ENCODE measurements at places on chromosomes 2 and 18.
A peak's percentile ranks its signal among the peaks of the same experiment; 100 is the strongest.

DNA sequence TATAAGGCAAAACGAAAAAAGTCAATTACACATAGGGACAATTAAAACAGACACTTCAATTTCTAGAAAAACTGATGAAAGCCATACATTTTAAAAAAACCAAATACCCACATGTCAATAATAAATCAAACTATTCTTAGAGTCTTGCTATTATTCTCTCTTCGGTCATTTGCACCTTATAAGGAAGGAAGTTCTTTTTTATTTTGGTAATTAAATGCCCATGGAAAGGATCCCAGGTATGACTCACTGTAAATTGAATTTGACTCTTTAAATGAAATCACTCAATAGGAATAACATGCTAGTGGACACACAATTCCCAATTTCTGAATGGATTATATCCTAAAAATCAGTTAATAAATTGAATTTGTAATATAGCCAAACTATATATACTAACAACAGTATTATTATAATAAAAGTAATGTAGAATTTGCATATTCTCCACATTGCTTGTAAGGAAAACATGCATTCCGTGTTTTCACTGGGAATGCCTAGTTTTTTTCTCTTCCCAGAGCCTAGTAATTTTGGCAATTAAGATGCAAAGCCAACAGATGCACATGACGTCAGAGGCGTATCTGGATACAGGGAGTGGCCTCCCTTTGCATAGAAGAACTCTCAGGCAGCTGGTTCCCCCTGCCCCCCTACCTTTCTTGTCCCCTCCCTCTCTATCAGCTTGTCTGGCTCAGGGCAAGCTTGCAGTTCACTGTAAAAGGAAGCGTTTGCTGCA is 153.5 kb upstream of the PGAP1 start:
- DNase-seq: no peak

GRCh38 chr2:79952616-79953015 is 351.9 kb downstream of the LRRTM1 start:
- DNase-seq: no peak

DNA sequence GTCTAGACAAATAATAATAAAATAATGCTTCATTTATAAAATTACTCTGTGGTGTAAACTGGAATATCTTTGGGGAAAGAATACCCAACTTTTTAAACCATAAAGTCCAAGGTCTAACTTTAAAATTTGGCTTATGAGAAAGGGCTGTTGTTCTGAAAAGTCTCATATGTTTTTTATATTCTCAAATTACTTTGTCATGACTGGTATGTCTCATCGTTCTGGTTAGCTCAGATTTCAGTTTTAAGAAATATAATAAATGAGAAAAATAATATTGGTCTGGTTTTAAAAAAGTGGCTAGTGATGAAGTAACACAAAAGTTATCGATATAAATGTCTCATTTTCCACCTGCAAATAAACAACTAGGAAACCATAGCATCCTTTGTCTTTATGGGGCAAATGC is 1658.1 kb downstream of the LRP1B start:
- DNase-seq: no peak

- peak; percentile 23 for DNase-seq
Observed at GRCh38 chr18:78980279-78980771, 707 bp downstream of the SALL3 start.

DNA sequence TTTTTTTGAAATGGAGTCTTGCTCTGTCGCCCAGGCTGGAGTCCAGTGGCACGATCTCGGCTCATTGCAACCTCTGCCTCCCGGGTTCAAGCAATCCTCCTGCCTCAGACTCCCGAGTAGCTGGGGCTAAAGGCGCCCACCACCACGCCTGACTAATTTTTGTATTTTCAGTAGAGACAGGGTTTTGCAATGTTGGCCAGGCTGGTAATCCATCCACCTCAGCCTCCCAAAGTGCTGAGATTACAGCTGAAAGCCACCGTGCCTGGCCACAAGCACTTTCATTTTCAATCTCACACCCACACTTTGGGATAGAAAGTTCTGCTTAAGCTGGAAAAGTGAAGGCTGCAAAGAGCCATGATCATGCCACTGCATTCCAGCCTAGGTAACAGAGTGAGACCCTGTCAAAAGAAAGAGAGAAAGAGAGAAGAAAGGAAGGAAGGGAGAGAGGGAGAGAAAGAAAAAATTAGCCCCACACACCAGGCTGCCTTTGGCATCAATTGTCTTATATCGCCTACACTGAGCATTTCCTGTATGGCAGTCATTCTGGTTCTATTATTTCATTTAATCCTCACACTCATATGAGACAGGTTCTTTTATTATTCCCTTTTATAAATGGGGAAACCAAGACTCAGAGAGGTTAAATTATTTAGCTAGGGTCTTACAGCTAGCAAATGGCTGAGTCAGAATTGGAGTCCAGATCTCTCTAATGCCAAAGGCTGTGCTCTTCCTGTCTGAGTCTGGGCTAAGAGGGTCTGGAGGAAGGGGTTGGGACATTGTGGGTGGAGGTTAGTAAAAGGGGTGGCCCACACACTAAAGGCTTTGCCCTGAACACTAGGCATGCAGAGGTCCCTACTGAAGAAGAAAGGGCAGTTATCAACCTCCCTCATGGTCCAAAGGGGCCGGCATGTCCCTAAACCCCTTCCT is 37.9 kb upstream of the PKDCC start:
- DNase-seq: peak; percentile 42

DNA sequence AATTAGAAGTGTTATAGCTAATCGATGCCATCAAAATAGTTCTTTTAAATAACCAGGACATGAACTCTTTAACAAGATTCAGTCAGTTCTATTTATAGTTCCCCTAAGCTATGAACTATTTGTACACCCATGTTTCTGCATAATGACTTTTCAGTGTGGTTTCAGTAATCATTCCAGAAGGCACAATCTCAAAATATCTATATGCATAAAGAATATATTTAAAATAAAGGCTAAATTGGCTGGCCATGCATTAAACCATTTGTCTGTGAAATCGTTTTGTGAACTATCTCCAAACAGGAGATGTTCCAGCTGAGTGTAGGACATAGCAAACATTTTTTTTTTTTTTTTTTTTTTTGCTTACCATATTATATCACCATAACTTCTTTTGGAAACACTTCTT is 719.3 kb downstream of the PLCL1 start:
- DNase-seq: no peak

GRCh38 chr2:185215497-185215896 is 523.1 kb upstream of the FSIP2 start:
- no peak for DNase-seq

- no peak for DNase-seq
Observed at GRCh38 chr2:162058973-162059668, 14.9 kb downstream of the DPP4 start.

- no peak for DNase-seq
Observed at GRCh38 chr2:145186303-145186702, 666.4 kb upstream of the ZEB2 start.

DNA sequence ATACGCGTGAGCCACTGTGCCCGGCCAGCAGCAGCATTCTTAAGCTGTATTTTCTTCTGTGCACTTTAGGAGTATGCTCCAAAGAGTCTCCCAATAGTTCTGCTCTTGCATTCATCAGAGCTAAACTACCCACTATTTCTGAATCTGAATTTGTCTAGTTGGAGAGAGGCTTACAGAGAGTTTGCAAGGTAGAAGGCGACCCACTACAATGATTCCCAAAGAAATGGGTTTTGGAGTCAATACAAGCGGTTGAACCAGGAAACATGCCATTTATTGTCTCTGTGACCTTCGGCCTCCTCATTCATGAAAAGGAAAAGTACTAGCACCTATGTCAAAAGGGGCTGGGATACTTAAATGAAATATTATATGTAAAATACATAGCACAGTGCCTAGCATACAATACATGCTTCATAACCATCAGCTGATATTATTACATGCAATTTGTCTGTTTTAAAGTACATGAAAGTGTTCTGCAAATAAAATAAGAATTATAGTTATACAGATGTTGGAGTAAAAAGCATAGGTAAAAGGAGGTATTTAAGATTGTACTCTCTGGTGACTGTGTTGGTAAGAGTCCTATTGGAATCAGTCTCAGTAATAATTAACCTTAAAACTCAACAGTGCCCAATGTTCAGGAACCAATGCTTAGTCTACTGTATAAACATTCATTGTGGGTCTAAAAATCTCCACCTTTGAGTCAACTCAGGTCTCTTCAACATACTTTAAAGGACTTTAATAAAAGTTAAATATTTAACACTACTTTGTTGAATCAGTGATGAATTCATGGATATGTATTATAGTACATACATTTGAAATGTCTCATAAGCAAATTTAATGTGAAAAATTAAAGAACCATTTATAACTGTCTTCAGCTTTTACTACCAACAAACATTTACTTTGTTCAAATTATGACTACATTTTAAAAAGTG is 89.8 kb upstream of the GRB14 start:
- no peak for DNase-seq

All from activated T-cell treated with anti-CD3 and anti-CD28 coated beads, Interleukin-2, amount 50 U/mL, for 48 hours (primary cell).